ENCODE measurements at places on chromosomes 1 and 21.

GRCh38 chr1:14555091-14555490 is 43.4 kb upstream of the KAZN start:
- no peak for DNase-seq

DNA sequence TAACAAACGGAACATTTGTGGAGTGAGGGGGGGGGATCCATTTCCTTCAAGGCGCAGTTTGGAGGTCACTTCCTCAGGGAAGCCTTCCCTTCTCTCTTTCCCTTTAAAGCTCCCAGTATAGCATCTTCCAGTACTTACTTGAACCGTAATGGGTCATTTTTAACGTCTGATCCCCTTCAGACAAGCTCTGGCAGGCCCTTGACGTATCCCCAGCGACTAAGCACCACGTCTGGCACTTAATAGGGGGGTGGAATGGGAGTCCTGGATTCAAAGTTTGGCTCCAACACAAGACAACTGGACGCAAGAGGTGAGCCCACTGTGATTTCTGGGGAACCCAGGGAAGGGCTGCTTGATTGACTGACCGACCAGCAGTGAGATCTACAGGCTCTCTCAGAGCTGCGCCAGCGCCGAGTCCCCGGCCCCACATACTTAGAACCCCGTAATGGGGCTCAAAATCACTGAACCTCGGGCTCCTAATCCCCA is 441 bp downstream of the YARS1 start:
- no peak for DNase-seq

- DNase-seq = no peak
Observed at GRCh38 chr1:10681296-10682107, 114.9 kb downstream of the CASZ1 start.

DNA sequence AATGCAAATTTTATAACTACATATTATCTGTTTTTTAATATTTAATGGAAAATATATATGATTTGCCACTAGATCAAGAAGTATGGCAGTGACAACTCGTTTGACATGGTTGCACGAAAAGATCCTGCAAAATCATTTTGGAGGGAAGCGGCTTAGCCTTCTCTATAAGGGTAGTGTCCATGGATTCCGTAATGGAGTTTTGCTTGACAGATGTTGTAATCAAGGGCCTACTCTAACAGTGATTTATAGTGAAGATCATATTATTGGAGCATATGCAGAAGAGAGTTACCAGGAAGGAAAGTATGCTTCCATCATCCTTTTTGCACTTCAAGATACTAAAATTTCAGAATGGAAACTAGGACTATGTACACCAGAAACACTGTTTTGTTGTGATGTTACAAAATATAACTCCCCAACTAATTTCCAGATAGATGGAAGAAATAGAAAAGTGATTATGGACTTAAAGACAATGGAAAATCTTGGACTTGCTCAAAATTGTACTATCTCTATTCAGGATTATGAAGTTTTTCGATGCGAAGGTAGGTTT is 556 bp downstream of the IFI44 start:
- no peak for DNase-seq

DNA sequence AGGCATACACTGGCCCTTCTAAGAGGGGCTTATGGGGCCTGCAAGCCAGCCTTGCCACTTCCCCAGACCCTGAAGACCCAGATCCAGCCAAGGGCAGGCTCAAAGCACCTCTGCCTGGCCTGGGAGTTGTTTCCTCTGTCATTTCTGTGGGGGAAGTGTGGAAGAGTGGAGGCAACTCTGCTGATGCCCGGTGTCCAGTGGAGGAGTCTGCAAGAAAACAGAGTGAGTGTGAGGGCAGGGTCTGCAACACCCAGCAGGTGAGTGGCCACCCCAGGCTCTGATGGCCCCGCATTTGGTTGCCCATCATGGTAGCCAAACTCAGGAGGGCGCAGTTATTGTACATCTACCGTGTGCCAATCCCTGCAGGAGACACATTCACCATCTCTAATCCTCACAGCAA is 8.4 kb downstream of the CLEC20A start:
- DNase-seq = no peak

- DNase-seq = no peak
Observed at GRCh38 chr1:44932151-44932550, 54.2 kb downstream of the EIF2B3 start.

- no peak for DNase-seq
Observed at GRCh38 chr21:46071082-46071481, 26.8 kb upstream of the COL6A2 start.

GRCh38 chr1:51240084-51240483 is 4.0 kb downstream of the RNF11 start:
- no peak for DNase-seq

DNA sequence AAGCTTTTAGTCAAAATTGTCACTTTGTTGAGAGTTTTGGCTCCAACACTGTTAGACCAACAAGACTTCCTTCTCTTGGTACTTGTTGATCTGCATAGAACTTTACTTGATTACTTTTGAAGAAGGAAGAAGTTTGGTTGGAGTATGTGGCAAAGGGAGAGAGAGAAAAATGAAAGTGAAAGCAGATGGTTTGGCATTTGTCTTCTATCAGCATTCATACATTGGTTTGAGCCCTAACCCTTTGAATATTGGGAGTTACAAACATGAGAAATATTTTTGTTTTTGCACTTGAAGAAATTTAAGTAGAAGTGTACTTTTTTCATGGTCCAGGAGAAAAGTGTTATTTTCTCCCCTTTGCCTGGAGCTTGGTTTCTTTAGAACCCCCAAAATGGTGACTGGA is 169.8 kb downstream of the ADGRL4 start:
- no peak for DNase-seq

DNA sequence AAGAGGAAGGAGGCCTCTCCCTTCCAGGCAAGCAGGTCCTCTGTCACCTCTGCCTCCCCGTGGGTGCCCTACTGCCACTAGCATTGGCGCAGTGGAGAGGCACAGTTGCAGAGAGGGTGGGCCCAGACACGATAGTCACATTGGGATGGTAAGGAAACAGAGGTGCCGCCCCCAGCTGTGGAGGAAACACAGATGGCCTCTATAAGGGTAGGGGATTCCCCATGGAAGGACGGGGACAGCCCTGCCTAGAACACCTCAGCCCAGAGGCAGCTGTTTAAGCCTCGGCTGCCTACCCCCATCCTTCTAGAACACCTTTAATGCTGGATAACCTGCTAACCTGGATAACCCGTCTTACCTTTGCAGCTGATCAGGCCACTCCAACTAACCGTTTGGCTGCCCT is 65.7 kb upstream of the CNTN2 start:
- no peak for DNase-seq

- no peak for DNase-seq
Observed at GRCh38 chr1:20059847-20060246, 10.1 kb upstream of the PLA2G5 start.

DNA sequence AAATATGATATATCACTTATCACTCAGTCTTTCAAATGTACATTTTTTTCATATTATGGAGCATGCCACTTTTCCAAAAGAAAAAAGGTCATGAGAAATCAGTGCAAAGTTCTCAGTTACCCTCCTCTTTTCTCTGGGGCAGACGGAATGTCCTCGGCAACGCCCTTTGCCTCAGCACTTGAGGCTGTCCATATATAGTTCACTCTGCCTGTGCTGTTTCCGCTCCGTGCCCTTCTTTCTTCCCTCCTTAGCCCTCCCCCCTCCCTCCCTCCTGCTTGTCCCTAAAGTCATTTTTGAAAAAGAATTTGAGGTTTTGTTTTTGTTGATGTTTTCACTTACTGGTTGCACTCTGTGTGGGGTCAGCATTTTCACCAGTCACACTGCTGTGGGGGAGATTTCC is 5.4 kb downstream of the BARHL2 start:
- no peak for DNase-seq

DNA sequence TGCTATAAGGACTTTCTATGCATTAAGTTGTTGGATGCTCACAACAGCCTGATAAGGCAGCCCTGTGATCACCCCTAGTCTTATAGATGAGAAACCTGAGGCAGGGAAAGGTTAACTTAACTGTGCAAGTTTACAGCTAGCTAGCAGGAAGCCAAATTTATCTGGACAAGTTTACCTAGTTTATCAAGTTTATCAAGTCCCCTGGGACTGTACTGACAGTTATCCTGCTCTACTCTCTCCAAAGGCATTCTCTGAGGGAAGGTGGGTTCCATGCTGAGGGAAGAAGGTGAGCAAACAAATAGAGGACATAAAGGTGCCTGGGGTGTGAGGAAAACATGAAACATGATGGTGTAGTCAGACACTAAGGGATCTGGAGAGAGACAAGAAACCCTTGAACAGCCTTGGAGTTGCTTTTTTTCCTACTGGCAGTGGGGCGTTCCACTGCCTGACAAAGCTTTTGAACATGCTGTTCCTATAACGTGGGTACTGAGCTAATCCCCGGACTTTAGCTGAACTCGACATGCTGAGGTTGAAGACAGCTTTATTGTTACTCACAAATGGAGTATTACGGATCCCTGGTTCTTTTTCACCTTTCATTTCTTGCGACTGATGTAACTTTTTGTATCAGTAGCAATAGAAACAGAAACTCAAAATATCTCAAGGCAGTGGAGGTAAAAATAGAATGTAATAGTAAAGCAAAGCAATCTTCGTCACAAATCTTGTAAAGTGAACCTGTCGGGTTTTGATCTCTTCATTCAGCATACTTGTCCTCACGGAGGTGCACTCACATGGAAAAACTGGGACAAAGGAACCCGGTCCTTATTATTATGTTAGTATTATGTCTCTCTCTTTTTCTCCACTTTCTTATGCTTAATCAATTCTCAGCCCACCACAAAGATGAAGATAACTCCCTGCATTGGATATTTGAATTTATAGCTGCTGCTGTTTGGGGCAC is 42.4 kb upstream of the ESRRG start:
- no peak for DNase-seq

DNA sequence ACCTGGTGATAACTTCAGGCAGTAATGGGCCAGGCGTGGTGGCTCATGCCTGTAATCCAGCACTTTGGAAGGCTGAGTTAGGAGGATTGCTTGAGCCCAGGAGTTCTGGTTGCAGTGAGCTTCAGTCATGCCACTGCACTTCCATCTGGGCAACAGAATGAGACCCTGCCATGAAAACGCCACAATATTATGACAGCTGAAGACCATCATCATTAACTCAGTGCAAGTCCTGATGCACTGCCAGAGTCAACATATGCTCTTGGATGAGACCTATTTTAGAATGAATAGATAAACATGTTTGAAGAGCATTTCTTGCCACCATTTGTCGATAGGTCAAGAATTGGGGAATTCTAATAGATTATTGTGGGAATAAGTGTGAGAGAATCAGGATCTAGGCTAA is 26.4 kb downstream of the HENMT1 start:
- DNase-seq = no peak

DNA sequence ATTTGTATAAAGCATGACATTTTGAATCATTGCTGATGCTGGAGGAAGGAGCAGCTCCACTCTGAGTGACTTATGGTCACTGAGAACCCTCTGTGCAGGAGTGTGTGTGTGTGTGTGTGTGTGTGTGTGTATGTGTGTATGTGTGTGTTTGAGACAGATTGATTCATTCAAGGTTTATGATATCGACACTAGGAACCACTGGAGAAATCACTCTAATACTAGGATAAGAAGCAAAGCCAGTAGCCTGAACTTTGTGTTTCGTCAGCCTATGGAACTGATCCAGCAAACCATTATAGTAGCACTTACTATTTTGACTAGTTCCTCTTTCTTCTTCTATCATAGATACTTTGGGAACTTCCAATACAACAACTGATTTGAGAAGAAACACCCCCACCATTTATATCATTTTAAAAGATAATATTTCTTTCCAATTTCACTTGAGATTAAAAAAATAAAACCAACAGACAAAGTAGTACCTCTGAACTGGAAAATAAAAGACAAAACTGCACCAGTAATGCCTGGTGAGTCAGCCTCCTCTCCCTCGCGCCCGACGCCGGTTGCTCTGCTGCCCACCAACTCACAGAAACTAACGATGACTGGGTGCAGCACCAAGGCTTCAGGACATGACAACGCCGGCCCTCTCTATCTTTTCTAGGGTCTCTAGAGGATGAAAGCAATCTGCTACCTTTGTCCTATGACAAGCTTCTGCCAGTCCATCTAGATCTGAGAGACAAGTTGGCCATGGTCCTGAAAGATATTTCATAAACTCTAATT is 20.9 kb downstream of the SLAMF1 start:
- DNase-seq = peak; percentile 65

- DNase-seq = no peak
Observed at GRCh38 chr1:107692580-107693345, 272.2 kb downstream of the VAV3 start.

DNA sequence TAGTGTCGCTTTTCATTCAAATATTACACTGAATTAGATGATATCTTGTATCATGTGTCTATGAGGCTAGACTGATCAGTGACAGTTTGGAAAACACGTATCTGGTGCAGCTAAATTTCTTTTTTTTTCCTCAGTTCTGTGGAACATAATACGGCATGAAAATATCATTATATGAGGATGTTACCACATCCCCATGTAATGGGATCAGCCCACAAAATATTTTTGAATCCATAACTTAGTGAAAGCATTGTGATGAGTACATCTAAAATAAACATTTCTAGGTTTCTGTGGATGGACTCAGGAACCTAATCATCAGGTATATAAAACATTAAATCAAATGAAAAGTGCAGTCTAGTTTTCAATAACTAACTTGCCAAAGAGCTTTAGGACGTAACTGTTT is 356.3 kb downstream of the USP25 start:
- DNase-seq = no peak

- DNase-seq = no peak
Observed at GRCh38 chr21:26846036-26846931, 1.1 kb upstream of the ADAMTS1 start.

GRCh38 chr1:209871430-209871829 is 43.7 kb downstream of the UTP25 start:
- DNase-seq = no peak

- DNase-seq = no peak
Observed at GRCh38 chr1:168470901-168471431, 72.8 kb downstream of the XCL2 start.

GRCh38 chr1:205458777-205459566 is 3.1 kb upstream of the BLACAT1 start:
- DNase-seq = no peak

GRCh38 chr1:219430419-219430818 is 182.5 kb downstream of the ZC3H11B start:
- no peak for DNase-seq

DNA sequence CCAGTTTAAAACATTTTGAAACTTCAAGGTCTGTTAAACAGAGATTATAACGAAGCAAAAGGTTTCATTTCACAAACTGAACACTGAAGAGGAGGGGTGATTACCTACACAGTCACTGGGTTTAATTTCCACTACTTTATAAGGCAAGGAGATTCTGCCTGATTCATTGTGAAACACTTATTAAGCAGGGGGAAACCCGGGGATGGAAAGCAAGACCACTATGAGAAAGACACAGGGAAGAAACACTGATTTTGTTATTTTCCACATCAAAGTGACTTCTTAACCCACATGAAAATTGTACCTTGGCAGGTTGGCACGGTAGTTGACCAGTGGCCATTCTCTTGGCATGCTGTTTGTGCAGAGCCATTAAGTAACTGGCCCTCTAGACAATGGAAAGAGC is 8.1 kb upstream of the F5 start:
- no peak for DNase-seq

GRCh38 chr1:225631021-225631663 is 21.8 kb downstream of the ENAH start:
- no peak for DNase-seq

Data from stimulated activated CD4-positive, alpha-beta T cell treated with anti-CD3 and anti-CD28 coated beads, Interleukin-1b, Interleukin-23, amount 100 ng/mL, for 4 hours (primary cell).